ENCODE measurements at places on chromosomes 2 and 18.

GRCh38 chr2:239154971-239155805 lies 245.6 kb downstream of the HDAC4 start:
- DNase-seq: no peak

GRCh38 chr2:195674491-195675221 lies 17.6 kb downstream of the SLC39A10 start:
- no peak for DNase-seq

- DNase-seq: no peak
Measured at GRCh38 chr18:35247412-35248249, 6.8 kb downstream of the ZNF397 start.

DNA sequence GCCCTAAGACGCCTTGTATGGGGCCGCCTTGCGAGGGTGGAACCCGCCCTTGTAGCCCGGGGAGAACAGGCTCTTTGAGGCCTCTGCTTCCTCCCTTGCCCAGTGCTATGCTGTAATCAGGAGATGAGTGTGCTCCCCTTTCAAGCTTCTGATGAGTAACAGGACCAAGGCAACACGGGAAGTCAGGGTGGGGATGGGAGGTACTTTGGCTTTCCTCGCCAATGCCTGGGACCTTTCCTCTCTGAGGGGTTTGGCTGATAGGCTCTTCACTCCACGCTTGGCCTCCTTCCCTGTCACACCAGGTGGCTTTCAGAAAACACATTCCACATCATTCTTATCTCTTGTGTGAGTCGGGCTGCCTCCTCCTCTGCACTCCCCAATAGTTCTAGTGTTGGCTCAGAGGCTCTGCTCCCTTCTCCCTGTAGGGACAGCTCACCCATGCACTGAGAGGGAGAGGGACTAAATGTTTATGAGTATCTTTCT lies 223.7 kb upstream of the TRIB2 start:
- no peak for DNase-seq

DNA sequence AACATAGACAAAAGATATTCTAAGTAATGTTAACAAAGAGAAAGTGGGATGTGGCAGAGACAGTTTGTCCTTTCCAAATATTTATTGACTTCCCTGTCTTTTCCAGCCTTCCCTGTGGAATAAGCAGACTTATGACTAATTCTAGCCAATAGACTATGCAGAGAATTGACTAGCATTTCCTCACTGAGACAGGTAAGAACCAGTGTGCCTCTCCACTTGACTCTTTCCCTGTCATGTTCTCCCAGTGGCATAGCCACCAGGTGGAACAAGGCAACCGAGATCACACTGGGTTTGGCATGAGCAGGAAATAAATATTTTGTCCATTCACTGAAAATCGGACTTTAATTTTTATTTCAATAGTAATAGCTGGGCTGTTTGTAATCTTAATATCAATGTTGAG lies 168.1 kb upstream of the CTAGE1 start:
- DNase-seq: no peak

DNA sequence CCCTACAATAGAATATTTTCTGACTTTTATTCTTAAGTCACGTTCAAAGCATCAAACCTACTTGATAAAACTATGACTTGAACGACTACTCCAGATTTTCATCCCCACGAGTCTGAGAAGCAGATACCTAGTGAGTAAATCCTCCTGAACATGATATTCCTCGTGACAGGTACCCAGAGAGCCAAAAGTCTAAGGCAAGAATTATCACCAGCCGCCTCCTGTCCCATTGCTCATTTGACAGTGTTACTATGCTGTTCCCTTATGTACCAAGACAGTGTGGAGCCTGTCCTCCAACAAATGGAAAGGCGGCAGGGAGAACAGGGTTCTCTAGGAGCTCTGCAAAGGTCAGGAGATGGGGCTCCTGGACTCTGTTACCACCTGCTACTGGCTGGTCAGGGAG lies 8.3 kb upstream of the ALPK2 start:
- DNase-seq: no peak

GRCh38 chr2:128276878-128277675 lies 41.6 kb downstream of the HS6ST1 start:
- DNase-seq: no peak

DNA sequence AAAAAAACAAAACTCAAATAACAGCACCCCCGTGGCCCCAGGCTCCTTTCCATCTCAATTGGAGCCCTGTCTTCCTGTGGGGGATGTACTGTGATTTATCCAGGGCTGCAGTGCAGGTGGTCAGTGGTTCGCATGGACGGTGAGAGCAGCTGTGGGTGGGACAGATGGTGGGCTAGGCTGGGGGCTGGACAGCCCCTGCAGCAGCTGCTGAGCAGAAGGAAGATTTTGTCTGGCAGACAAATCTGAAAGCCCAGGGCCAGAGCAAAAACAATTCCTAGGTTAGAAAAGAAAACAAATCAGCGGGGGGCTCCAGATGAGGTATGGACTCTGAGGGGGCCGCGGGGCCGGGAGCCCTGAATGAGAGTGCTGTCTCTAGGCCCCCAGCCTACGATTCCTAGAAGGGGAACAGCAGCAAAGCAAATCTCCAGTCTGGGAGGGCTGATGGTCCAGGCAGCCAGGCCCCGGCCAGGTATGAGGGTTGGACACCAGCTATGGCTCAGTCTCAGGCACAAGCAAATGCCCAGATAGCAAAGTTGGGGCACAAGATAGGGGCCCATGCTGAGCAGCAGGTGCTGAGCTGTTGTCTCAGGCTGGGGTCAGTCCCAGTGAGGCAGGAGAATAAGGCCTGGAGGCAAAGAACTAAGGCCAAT lies 45.4 kb downstream of the SOWAHC start:
- no peak for DNase-seq

DNA sequence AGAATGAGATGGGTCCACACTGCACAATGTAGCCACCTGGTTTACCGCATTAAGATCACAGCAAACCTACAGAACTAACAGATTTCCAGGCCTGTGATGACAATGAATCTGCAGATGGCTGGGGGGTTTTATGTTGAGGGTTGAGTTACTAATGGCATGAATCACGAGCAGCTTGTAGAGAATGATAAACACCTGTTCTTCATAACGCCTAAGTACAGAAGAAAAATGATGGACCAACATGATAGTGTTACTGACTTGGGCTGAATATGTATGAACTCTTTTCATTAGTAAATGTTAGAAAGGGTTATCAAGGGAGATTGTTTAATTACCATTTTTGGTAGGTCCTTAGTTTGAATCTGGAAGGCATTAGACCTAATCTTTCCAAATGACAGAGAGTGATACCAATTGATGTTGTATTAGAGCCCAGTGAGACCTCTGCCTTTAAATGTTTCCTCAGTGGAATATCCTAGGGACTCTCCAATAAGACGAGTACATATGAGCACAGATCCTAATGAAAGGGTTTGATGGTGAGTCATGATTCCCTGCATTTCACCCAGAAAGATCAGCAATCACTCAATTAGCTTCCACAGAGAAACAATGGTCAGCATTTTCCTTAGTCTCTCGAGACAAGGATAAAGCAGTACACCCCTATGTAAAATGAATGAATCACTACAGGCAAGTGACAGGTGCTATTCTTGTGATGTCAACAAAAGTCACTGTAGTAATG lies 243.8 kb downstream of the DLGAP1 start:
- no peak for DNase-seq
